Ascending aorta (tissue), 2 donors: ENCODE measurements at places on chromosomes 4 and X. TPM values are rescaled to one million over a fixed set of nuclear protein-coding genes. Genes with fewer than 3 reads are reported as not detected.

DNA sequence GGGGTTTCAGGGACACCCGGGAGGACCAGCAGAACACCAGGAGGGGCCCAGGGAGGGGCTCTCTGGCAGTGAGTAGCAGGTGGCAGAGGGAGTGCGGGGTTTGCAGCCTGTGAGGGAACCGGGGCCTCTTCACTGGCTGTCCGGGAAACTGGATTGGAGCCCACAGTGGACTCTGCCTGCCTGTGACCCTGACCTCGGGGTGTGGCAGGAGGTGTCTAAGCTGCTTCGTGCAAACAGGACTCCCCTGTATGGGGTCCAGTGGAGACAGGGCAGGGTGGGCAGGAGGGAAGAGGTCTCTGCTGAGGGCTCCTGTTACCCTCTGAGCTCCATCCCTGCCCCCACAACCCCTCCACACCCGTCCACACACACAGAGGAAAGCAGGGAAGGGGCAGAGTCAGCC lies 50.1 kb downstream of the FAM53A start:
- no peaks in the 10 kb centered on the region for H3K36me3 ChIP-seq
- no peaks in the 10 kb centered on the region for H3K4me1 ChIP-seq
- H3K4me3 ChIP-seq = no peak overlapping the region
- H3K27me3 ChIP-seq = no peaks in the 10 kb centered on the region
- H3K27ac ChIP-seq = no peak overlapping the region
- DNase-seq = no peak

DNA sequence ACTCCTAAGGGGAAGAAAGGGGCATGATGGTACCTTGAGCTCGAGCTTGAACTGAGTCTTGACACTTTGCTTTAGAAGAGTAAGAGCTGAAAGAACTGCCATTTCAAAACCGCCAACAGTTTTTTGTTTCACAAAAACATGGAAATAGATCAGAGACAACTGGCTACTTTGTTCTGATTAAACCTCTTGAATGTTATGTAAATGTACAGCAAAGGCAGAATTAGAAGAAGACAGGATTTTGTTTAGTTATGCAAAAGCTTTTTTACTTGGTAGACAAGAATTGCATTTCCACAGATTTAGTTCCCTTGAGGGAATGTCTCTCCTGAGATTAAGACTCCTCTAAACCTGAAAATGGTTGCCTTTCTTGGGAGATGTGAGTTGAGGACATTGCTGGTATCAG lies 33.3 kb upstream of the STPG2 start:
- no peak for DNase-seq
- no peak overlapping the region for H3K4me3 ChIP-seq
- H3K27me3 ChIP-seq = no peaks in the 10 kb centered on the region
- H3K27ac ChIP-seq = no peak overlapping the region
- H3K4me1 ChIP-seq = no peaks in the 10 kb centered on the region
- H3K36me3 ChIP-seq = no peaks in the 10 kb centered on the region

DNA sequence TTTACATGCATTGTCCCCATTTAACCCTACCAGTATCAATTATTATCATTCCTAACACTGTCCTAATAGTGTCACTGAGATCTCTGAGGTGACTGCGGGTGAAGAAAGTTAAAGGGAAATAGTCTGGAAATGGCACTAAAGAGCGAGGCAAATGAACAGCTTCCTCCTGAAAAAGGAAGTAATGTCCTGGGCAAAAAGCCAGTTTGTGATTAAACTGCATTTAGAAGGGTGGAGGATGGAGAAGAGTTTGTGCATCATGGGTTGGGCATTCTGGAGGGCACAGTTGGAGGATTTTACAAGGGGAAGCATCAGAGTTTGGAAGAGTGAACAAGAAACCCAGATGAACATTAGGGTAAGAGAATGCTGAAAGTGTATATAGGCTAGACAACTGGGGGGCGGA lies 60.5 kb upstream of the SLC25A4 start:
- H3K4me1 ChIP-seq = no peaks in the 10 kb centered on the region
- H3K27ac ChIP-seq = no peak overlapping the region
- H3K4me3 ChIP-seq = no peak overlapping the region
- no peak for DNase-seq

GRCh38 chr4:41927796-41928499 lies 7.3 kb upstream of the TMEM33 start:
- no peak overlapping the region for H3K27ac ChIP-seq
- no peaks in the 10 kb centered on the region for H3K27me3 ChIP-seq
- no peak for DNase-seq
- H3K4me3 ChIP-seq = no peak overlapping the region

DNA sequence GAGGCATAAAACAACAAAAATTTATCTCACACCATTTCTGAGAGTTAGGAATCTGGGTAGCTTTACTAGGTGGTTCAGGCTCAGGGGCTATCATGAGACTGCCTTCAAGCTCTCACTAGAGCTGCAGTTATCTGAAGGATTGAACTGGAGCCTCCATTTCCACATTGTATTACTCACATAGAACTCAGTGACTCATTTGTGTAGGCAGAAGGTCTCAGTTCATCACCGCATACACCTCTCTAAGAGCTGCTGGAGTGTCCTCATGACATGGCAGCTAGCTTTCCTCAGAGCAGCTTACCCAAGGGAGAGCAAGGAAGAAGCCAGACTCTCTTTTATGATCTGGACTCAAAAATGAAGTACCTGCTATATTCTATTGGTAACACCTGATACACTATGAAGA lies 389.2 kb downstream of the IQCM start:
- no peaks in the 10 kb centered on the region for H3K27me3 ChIP-seq
- no peak overlapping the region for H3K4me3 ChIP-seq
- no peak overlapping the region for H3K27ac ChIP-seq
- no peaks in the 10 kb centered on the region for H3K4me1 ChIP-seq

DNA sequence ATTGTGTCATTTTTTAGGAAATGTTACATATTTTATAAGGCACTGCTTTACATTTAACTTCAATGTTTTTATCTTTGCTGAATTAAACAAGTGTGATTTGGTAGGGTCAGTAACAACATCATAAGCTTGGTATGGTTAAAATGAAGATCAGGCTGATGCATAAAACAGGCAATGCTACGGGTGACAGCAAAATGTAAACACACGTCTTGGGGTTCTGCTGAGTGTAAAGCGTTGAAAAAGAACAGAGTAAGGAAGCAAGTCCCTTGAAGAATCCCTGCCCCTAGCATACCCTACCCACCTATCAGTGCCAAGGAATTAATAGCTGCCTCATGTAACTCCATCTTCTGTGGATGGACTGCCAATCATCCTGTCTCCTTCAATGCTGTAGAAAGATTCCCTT lies 157.0 kb downstream of the CBLL2 start:
- no peak overlapping the region for H3K27ac ChIP-seq
- no peak overlapping the region for H3K4me3 ChIP-seq
- no peak for DNase-seq
- H3K4me1 ChIP-seq = no peaks in the 10 kb centered on the region
- H3K27me3 ChIP-seq = no peaks in the 10 kb centered on the region
- H3K36me3 ChIP-seq = no peaks in the 10 kb centered on the region

- H3K27ac ChIP-seq = no peak overlapping the region
- no peaks in the 10 kb centered on the region for H3K27me3 ChIP-seq
- no peak for DNase-seq
- H3K36me3 ChIP-seq = no peaks in the 10 kb centered on the region
Observed at GRCh38 chr4:10979032-10979431, 294.5 kb upstream of the CLNK start.

GRCh38 chr4:158051401-158052235 lies 121.2 kb downstream of the GASK1B start:
- peaks cover 8% of the 10 kb centered on the region for H3K4me1 ChIP-seq
- no peak overlapping the region for H3K4me3 ChIP-seq
- H3K36me3 ChIP-seq = no peaks in the 10 kb centered on the region
- no peak for DNase-seq

DNA sequence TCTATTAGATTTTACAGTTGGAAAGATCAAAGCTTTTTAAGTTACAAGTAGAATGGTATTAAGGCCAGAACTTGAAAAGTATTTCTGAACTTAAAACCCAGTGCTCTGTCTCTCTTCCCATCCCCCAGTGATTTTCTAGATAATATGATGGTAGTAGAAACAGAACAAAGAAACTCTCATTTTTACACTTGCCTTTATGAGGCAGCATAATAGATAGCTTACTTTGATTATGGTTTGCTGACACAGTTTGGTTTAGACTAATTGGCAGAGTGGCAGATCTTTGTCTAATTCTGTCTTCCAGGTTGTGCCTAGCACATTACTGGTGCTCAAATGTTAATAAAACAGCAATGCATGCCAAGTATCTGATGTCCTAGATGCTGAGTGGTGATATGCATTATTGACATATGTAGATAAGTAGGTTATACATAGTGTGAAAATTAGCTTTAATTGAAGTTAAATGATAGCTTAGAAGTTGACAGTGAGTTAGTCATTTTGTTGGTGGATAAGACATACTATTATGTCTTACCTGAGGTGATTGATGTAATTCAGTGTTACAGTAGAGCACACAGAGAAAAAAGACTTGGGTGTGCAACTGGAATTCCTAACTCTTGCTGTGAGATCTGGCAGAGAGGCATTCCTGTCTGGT lies 4.3 kb upstream of the RAPGEF2 start:
- no peak overlapping the region for H3K27ac ChIP-seq
- no peaks in the 10 kb centered on the region for H3K4me1 ChIP-seq
- no peak overlapping the region for H3K4me3 ChIP-seq
- no peak for DNase-seq

DNA sequence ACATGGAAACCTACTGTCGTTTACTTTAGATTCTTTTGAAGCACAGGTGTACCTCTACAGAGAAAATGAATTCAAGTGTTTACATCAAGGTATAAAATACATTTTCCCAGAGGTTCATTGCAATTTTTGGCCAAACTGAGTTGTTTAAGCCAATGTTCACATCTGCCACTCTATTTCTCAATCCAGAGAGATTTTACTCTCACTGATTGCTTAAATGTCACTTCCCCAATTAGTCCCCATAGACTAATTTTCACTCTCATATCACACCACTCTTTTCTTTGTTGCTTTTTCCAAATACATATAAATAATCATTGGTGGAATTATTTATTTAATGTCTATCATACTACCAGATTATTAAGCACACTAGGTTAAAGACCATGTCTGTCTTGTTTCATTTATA lies 271.8 kb downstream of the PPP3CA start:
- no peaks in the 10 kb centered on the region for H3K36me3 ChIP-seq
- no peak overlapping the region for H3K27ac ChIP-seq
- H3K27me3 ChIP-seq = no peaks in the 10 kb centered on the region
- no peaks in the 10 kb centered on the region for H3K4me1 ChIP-seq
- no peak for DNase-seq
- H3K4me3 ChIP-seq = no peak overlapping the region

DNA sequence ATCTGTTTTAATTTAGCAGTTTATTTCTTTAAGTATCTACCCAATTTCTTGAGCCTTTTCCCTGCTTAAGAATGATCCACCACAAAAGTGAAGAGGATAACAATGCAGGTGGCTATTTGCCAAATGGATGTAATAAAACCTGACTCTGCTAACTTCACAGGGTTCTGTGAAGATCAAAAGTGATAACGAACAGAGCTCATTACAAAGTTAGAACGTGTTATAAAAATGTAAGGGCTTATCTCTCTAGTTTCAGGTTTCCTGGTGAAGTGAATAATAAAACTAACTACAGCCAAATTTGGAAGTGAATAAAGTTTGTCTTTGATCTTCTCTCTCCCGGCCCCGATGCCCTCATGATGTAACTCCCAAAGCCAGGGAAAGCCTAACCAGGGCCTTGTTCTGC lies 497.9 kb downstream of the SMARCA1 start:
- H3K27ac ChIP-seq = no peak overlapping the region
- no peak overlapping the region for H3K4me3 ChIP-seq
- no peaks in the 10 kb centered on the region for H3K27me3 ChIP-seq
- H3K36me3 ChIP-seq = no peaks in the 10 kb centered on the region
- H3K4me1 ChIP-seq = no peaks in the 10 kb centered on the region

- H3K4me3 ChIP-seq = peak overlapping the region; percentile 84
- H3K36me3 ChIP-seq = peaks cover 9% of the 10 kb centered on the region
- H3K27me3 ChIP-seq = no peaks in the 10 kb centered on the region
- DNase-seq = no peak
- peaks cover 14% of the 10 kb centered on the region for H3K4me1 ChIP-seq
Observed at GRCh38 chr4:338759-339097, 1.1 kb downstream of the ZNF141 start.

- H3K27me3 ChIP-seq = no peaks in the 10 kb centered on the region
- H3K4me1 ChIP-seq = peaks cover 12% of the 10 kb centered on the region
- H3K27ac ChIP-seq = peak overlapping the region; percentile 66
- peaks cover 100% of the 10 kb centered on the region for H3K36me3 ChIP-seq
- H3K4me3 ChIP-seq = no peak overlapping the region
- no peak for DNase-seq
Observed at GRCh38 chr4:87493115-87493514, 36.1 kb downstream of the SPARCL1 start.

- no peak for DNase-seq
- peak overlapping the region; percentile 99 for H3K27ac ChIP-seq
- peak overlapping the region; percentile 91 for H3K4me3 ChIP-seq
- no peaks in the 10 kb centered on the region for H3K36me3 ChIP-seq
- H3K27me3 ChIP-seq = no peaks in the 10 kb centered on the region
- H3K4me1 ChIP-seq = peaks cover 8% of the 10 kb centered on the region
Observed at GRCh38 chrX:153973127-153974002, 811 bp downstream of the TMEM187 start.

GRCh38 chr4:135227842-135228241 lies 1026.3 kb upstream of the PABPC4L start:
- H3K36me3 ChIP-seq = no peaks in the 10 kb centered on the region
- H3K27me3 ChIP-seq = no peaks in the 10 kb centered on the region
- H3K27ac ChIP-seq = no peak overlapping the region
- H3K4me3 ChIP-seq = no peak overlapping the region

- DNase-seq = no peak
- H3K36me3 ChIP-seq = peaks cover 56% of the 10 kb centered on the region
- H3K27me3 ChIP-seq = no peaks in the 10 kb centered on the region
Observed at GRCh38 chr4:84688605-84689004, 105.7 kb downstream of the CDS1 start.

- no peak overlapping the region for H3K4me3 ChIP-seq
- H3K27ac ChIP-seq = no peak overlapping the region
- no peak for DNase-seq
- H3K36me3 ChIP-seq = no peaks in the 10 kb centered on the region
- H3K4me1 ChIP-seq = no peaks in the 10 kb centered on the region
Observed at GRCh38 chr4:77395481-77395880, 210.1 kb upstream of the CXCL13 start.

DNA sequence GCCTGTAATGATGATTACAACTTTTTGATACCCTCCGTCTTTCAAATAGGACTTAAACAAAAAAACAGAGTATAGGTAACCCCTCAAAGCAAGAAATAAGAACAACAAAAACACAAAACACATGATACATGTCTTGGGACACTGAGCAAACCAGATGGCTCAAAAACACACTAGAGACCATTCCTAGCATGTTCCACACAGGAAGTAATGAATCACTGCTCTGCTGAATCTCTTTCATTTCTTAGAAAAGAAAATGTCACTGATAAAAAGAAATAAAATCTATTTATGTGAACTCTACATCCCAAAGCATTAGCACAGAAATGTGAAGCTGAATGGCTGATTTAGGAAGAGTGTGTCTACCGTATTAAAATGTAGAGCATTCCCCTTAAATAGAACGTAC lies 134.5 kb upstream of the IL15 start:
- no peaks in the 10 kb centered on the region for H3K4me1 ChIP-seq
- H3K27me3 ChIP-seq = no peaks in the 10 kb centered on the region
- DNase-seq = no peak
- H3K27ac ChIP-seq = no peak overlapping the region
- H3K4me3 ChIP-seq = no peak overlapping the region

Gene ATP7A
- total RNA-seq = 7.5 TPM

Gene FRAS1
- total RNA-seq = 0.75 TPM

Gene LIMCH1
- total RNA-seq = 44.4 TPM

Gene FGF16
- total RNA-seq = not detected

Gene GSX2
- total RNA-seq = not detected

Gene NEIL3
- total RNA-seq = not detected
